Heart left ventricle (tissue), 16 donors: ENCODE measurements at places on chromosomes 2 and 18. TPM values are rescaled to one million over a fixed set of nuclear protein-coding genes. Genes with fewer than 3 reads are reported as not detected.

GRCh38 chr18:56389190-56389589 is 249.2 kb downstream of the TXNL1 start:
- no peak overlapping the region for H3K27ac ChIP-seq
- no peak overlapping the region for H3K4me3 ChIP-seq
- no peaks in the 10 kb centered on the region for H3K4me1 ChIP-seq
- no peaks in the 10 kb centered on the region for H3K27me3 ChIP-seq
- DNase-seq = no peak

The FAM110C gene
- total RNA-seq = 2.2 TPM

The STPG4 gene
- total RNA-seq = not detected

The UGT1A6 gene
- total RNA-seq = not detected

DNA sequence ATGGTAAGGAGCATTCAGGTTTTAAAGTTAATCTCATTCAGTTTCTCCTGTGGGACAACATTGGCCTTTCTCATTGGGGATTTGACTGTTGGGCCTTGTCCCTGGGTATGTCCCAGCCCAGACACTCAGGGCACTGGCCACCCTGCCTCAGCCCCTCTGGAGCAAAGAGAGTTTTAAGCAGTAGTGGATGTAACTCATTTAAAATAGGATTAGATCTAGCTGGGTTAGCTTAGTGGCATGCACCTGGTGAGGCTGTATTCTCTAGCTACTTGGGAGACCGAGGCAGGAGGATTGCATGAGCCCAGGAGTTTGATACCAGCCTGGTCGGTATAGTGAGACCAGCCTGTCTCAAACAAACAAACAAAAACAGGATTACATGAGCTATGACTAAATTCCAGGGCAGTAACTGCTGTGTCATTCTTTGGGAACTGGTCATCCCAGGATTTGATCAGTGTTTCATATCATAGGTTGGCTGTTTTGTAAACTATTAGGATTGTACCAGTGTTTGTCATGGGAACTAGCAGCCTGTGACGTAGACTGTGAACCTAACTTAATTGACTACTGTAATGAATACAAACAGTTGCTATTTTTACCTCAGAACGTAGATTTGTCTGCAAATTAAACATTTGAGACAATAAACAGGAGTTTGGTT is 12.5 kb downstream of the INPP4A start:
- H3K36me3 ChIP-seq = no peaks in the 10 kb centered on the region
- H3K4me3 ChIP-seq = no peak overlapping the region
- H3K4me1 ChIP-seq = peaks cover 31% of the 10 kb centered on the region
- H3K27me3 ChIP-seq = no peaks in the 10 kb centered on the region
- H3K27ac ChIP-seq = no peak overlapping the region

DNA sequence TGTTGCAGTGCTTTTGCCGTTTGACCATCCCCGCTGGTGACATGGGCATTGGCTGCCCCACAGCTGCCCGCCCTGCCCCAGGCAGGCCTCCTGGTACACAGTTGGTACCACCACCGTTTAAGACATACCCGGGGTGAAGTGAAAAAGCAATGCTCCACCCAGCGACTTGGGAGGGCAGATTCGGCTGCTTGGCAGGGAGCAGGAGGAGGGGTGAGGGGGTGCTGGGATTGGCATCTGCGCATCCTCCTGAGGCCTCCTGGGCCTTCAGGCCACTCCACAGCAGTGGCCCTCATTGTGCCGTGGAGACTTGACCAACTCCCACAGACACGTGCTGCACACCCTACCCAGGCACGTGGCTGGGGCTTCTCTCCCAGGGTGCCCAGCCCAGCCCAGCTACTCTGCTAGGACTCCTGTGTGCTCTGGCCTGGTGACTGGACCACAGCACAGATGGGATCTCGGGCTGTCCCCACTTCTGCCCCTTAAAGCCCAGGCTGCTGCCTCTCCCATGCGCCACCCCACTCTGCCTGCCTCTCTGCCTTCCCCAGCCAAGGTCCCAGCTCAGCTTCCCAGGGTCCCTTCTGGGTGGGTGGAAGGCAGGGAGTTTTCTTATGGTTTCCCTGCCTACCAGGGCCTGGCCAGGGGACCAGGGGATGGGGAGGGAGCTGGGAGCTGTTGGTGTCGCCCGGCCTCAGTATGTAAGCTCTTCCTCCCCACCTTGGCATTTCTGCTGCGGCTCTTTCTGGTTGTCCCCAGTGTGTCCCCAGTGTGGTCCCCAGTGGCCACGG is 157.0 kb upstream of the HS6ST1 start:
- H3K27ac ChIP-seq = no peak overlapping the region
- H3K27me3 ChIP-seq = no peaks in the 10 kb centered on the region
- H3K4me3 ChIP-seq = no peak overlapping the region

DNA sequence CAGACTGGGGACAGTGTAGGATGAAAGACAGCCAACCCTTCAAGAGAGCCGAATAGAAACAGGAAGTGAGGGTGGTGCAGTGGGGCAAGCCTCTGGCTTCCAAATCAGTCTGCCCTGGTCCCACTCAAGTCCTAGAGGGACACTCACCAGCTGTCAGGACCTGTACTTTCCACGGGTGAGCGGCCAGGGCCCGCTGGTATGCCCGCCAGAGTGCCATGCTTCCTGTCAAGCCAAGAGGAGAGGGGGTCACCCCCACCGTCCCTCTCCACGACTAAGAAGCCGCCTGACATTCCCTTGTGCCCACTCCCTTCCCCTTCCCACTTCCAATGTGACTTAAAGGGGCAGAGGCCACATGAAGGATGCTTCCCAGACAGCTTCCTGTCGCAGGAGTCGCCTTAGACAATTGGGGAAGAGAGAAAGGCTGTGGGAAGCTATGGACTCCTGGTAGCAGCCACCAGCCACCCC is 564 bp downstream of the MPV17 start:
- H3K27ac ChIP-seq = peak overlapping the region; percentile 93
- peaks cover 32% of the 10 kb centered on the region for H3K4me1 ChIP-seq
- H3K27me3 ChIP-seq = no peaks in the 10 kb centered on the region
- no peak for DNase-seq
- peaks cover 18% of the 10 kb centered on the region for H3K36me3 ChIP-seq

GRCh38 chr2:96876269-96877041 is 6.6 kb upstream of the SEMA4C start:
- H3K4me3 ChIP-seq = no peak overlapping the region
- H3K4me1 ChIP-seq = peaks cover 41% of the 10 kb centered on the region
- no peaks in the 10 kb centered on the region for H3K27me3 ChIP-seq
- H3K27ac ChIP-seq = no peak overlapping the region
- DNase-seq = no peak
- H3K36me3 ChIP-seq = no peaks in the 10 kb centered on the region

The KYNU gene
- total RNA-seq = 1.2 TPM
